Neural cell (in vitro differentiated cells): ENCODE measurements at places on chromosomes 16 and 17. TPM values are rescaled to one million over a fixed set of nuclear protein-coding genes. Genes with fewer than 3 reads are reported as not detected.

The NLRC3 gene
- 0.30 and 0.57 TPM in 2 replicates for polyA plus RNA-seq

The PTGES3L gene
- polyA plus RNA-seq: 5.8 and 7.8 TPM in 2 replicates

The CCL4L2 gene
- polyA plus RNA-seq: not detected in 2 replicates

The STAC2 gene
- not detected in 2 replicates for polyA plus RNA-seq

The KIF22 gene
- 81.1 and 89.7 TPM in 2 replicates for polyA plus RNA-seq

The FOXF1 gene
- polyA plus RNA-seq: not detected in 2 replicates

The ITGAD gene
- polyA plus RNA-seq: not detected in 2 replicates

The PRAC2 gene
- polyA plus RNA-seq: not detected in 2 replicates

The ATAD5 gene
- 5.3 and 6.3 TPM in 2 replicates for polyA plus RNA-seq

The MSLN gene
- 0.40 and 0.63 TPM in 2 replicates for polyA plus RNA-seq
